Stimulated activated CD4-positive, alpha-beta T cell treated with anti-CD3 and anti-CD28 coated beads, Interleukin-15, amount 100 ng/mL, for 1 hour (primary cell): ENCODE measurements at places on chromosomes 2 and 18.

DNA sequence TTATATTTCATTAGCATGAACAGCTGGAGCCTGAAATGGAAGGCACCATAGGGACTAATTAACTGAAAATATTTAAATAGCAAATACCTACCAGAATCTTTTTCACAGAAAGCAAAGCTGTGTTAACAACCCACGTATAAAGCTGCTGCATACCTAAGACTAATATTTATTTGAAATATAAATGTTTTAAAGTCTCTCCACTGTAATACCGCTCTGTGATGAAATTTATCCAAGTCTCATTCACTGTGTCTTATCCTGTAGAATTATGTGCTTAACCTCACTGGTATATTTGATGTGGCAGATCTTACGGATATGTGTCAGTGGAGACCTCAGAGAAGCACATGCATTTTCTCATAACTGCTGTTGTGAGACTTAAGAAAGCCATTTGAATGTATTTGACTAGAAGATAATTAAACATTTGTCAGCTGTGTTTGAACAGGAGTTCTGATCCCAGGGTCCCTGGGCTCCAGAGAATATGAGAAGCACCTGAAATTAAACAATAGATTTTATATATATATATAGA is 373.3 kb downstream of the ZNF804A start:
- DNase-seq, result no peak

- DNase-seq, result no peak
Observed at GRCh38 chr2:171287036-171287571, 126.4 kb upstream of the TLK1 start.

GRCh38 chr2:129239141-129239540 is 740.3 kb upstream of the RAB6C start:
- no peak for DNase-seq

DNA sequence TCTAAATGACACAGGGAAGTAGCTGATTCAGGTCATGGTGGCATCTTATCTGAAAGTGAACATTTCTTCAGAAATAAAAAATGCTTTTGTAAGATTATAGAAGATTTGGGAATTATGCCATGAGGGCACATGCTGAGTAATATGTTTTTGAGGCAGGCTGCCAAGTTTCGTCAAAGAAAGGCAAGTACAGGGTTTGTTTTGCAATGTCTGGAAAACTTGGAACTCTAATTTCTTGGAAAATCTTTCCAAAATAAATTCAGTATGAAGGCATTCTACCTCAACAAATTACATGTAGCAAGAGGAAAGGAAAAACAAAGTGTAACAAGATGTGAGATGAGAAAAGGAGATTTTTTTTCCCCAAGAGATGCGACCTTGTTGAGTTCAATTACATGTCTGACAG is 167.7 kb downstream of the PLCL1 start:
- no peak for DNase-seq

DNA sequence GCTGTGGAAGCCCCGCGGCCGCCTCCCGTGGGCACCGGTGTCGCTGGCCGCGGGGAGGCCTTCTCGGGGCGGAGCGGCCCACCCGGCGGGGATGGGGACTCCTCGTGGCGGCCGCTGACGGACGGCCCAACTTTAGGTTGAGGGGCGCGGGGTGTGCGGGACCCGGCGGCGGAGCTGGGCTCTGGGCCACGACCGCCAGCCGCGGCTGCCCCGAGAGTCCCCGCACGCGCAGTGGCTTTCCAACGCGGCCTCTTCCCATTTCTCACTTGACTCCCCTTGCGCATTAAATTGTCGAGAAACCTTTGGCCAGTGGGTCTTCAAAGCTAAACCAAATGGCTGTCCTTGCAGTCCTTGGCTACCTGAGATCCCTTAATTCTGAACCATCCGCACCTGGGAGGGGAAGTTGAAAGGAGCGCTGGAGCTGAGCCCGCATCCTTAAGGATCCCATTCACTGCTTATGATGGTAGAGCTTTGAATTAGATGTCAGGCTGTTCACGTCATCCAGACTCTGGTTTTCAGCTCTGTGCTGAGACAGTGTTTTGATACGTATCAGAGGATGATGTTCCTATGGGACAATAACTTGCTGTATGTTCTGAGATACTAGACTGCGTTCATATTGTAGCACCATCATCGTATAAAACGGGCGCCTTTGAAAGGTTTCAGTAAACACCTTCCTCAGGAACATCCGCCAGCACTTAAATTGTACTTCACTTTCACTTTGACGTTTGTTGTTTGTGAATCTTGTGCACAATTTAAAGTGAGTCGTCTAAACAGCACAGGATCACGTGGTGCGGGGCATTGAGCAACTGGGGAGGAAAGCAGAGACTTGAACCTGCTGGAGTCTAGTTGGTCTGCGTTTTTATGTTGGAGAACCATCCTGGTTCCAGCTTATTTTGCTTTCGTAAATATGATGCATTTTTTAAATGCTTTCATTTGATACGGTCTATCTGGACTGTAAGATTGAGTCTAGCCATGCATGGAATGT is 874 bp downstream of the CLIP4 start:
- DNase-seq, result peak; percentile 38

DNA sequence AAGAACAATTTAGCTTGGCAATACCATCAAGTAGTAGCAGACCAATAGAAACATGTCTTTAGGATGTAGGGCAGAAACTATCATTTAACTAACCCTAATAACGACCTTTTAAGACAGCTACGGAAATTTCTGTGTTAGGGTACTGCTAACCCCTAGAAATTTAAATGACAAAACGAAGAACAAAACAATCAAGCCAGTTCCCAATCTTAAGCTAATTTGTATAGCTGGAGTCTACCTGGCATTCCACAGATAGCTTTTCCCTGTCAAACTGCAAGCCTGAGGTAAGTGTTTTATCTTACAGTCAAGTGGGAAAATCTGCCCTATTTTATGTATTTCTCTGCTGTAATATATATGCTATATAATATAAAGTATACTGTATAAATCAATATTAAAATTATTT is 37.6 kb upstream of the CDKL4 start:
- DNase-seq, result no peak

GRCh38 chr2:207498427-207498826 is 31.3 kb upstream of the CREB1 start:
- DNase-seq, result no peak

- DNase-seq, result no peak
Observed at GRCh38 chr2:95374921-95375471, 27.5 kb upstream of the FAHD2A start.

GRCh38 chr18:37534627-37535026 is 31.0 kb downstream of the CELF4 start:
- DNase-seq, result no peak

- DNase-seq, result no peak
Observed at GRCh38 chr2:10079870-10080535, at the start of gene CYS1. Gene CYS1, minus strand, starts transcription at chr2:10080411. Its CDS starts 188 bp downstream, at chr2:10080223.

DNA sequence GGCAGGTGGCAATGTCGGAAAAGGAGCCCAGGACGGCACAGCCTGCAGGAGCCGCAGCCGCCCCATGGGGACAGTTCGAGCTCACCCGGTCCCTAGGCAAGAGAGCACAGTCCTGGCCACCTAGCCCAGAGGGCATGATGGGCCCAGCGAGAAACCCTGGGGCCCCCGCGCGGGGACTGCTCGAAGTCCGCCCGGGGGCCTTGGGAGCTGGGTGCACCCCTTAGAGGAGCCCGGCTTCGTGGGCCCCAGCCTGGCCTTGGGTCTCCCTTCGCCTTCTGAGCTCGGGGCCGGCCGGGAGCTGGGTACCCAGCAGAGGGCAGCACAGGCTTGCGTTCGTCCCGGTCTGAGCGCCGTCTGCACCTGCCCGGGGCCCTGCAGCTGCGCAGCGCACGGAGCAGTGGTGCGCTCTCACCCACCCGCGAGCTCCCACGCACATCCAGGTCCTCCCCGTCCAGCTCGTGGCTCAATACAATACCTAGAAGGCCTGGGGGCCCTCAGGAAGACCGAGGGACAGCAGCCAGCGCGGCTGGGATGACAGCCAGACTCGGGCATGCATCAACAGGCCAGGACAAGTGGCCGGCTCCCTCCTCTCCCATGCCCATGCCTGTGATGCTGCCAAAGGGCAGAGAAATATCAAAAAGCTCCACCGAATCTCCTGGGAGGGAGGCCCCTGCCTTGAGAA is 96.2 kb upstream of the ZNF532 start:
- DNase-seq, result peak; percentile 59

DNA sequence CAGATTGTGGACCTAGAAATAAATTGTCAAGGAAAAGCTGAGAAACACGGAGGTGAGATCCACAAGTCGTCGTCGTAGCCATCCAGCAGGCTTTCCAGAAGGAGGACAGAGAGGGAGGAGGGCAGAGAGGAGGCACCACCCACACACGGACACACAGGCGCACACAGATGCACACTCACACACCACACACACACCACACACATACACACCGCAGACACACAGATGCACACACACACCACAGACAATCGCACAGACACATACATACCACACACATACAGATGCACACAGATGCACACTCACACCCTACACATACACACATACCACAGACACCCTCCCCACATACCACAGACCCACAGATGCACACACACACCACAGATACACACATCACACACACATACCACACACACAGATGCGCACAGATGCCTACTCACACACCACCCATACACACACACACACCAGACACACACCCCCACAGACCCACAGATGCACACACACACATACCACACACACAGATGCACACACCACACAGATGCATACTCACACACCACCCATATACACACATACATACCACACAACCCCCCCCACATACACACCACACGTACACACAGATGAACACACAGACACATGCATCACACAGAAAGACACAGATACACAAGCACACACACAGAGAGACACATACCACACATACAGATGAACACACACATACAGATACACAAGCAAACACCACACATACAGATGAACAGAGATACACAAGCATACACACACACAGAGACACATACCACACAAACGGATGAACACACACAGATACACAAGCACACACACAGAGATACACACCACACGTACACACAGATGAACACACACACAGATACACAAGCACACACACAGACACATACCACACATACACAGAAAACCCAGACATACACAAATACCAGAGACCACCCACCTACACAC is 12.7 kb upstream of the BOK start:
- DNase-seq, result no peak

- no peak for DNase-seq
Observed at GRCh38 chr18:62737241-62737873, 22.0 kb downstream of the PHLPP1 start.

DNA sequence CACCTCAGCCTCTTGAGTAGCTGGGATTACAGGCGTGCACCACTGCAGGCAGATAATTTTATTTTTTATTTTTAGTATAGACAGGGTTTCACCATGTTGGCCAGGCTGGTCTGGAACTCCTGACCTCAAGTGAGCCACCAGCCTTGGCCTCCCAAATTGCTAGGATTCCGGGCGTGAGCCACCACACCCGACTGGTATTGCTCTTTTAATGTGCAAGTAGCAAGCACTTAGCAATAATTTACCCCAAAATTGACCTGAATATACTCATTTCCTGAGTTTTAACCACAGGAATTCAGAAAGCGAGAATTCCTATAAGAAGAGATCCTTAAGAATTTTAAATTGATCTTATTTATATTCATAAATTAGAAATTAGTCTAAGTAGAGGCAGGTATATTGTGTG is 169.1 kb downstream of the CDH2 start:
- no peak for DNase-seq

DNA sequence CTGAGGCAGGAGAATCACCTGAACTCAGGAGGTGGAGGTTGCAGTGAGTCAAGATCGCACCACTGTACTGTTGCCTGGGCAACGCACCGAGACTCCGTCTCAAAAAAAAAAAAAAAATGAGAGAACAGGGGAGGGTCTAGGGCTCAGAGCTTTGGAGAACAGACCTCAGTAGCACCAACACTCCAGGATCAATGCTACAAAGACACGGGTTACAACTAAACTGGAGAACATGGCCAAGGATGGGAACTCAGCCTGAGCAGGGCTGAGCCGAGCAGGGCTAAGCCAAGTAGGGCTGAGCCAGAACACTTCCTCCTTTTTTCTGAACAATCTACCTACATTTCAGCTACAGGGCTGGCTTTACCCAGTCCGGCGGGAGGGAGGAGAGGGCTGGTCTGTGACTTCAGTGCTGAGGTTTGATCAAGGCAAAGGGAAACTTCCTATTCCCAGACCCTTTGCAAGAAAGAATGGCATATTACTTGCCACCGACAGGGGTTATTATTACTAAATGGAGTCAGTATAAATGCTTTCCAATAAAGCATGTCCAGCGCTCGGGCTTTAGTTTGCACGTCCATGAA is 2.9 kb upstream of the CASP8 start:
- no peak for DNase-seq

DNA sequence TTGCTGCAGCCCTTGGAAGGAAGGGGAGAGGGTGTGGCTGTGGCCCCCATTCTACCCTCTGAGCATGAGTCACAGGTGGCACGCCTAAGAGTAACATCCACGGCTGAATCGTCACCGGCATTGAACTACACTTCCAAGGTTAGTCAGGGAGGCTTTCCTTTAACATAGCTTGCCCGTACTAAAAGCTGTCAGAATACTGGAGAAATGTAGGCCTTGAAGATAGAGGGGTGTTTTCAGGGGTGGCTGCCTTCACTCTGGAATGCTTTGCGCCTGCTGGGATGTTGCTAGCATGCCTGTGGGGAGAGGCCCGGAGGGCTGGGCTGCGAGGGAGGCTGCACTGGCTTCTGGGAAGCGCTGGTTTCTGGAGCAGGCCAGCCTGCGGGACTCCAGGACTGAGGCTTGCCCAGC is 333.7 kb downstream of the AGAP1 start:
- no peak for DNase-seq

DNA sequence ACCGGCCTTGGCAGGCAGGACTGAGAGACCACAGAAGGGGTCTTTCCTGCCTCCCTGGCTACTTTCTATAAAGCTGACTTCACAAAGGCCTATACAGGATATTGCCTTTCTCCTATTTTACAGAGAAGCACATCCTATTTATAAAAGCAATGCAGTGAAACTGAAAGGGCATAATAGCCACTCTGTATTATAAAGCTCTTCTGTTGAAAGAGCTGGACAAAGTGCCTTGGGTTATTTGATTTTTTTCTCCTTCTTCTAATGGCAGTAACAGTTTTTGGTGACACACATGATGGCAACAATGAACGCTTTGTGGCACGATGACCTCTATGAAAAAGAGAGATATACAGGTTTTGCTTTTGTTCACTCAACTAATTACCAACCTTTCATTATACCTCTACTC is 281.1 kb downstream of the ZNF516 start:
- no peak for DNase-seq

GRCh38 chr2:158893026-158893425 is 75.4 kb upstream of the TANC1 start:
- DNase-seq, result no peak

- no peak for DNase-seq
Observed at GRCh38 chr2:181465676-181466375, 8.6 kb downstream of the ITGA4 start.
